ENCODE measurements at places on chromosomes 13 and 19.

DNA sequence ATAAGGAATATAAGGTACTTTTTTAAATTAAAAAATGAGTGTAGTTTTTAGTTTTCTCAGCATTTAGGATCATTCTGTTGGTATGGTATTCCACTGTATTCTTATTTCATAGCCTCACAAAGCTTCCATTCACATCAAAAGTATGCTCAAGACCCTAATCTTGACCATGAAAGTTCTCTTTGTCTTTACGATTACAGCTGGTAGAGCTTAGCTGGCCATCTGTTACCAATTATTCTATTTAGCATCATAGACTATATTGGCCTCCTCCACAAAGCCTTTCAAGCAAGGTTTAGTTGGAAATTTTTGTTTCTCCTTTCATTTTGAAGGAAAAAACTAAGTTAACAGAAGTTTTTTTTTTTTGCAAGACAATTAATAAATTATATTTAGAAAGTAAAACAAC is 245.1 kb downstream of the KCTD12 start:
- no peak for DNase-seq

DNA sequence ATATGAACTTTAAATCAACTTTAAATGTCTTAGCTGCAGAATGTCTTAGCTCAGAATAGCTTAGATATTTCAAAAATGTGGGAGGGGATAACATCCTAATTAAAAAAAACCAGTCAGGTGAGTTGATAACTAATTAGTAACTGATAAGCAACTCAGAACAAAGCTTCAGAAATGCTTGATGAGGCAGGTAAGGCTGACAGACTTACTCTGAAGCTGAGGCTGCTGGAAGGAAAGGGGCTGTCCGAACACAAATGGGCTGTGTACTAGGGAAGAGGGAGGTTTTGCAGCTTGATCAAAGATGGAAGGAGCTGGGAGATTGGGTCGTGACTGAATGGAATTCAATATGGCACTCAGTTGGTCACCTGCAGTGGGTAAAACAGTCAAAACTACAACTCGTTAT is 91.2 kb upstream of the FBXL3 start:
- DNase-seq, result no peak

GRCh38 chr19:2290441-2291184 is 8.6 kb upstream of the PEAK3 start:
- DNase-seq, result no peak

DNA sequence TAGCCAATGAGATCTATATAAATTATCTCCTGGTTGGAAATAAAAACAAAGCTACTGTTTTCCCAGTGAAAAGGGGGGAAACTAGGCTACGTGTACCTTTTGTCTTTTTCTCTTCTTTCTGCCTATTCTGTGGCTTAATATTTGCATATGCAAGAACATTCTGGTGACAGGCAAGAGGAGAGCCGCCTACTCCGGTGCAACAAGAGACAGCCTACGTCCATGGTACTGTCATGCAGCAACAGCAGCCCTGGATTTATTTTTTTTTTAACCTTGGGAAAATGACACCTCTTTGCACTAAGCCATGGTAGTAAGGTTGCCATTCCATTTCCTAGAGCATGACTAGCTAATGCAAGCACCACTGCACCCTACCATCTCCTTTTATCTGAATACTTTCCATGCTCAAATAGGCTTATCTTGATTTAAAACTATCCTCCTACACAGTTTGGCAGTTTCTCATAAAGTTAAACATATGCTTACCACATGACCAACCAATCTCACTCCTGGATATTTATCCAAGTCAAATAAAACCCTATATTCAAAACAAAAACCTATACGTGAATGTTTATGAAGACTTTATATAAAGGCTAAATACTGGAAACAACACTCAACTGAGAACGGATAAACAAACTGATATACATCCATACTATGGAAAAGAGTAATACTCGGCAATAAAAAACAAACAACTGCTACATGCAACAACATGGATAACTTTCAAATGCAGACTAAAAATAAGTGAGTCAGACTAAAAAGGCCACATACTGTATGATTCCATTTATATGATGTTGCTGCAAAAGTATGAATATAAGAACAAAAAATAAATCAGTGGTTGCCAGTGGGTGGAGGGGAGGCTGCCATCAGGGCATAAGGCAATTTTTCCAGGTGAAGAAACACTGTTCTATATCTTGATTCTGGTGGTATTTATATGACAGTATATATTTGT is 17.3 kb downstream of the NUFIP1 start:
- DNase-seq, result no peak

- peak; percentile 43 for DNase-seq
These were observed 2.3 kb downstream of the CEACAM18 start for GRCh38 chr19:51480590-51480989.

GRCh38 chr13:100833427-100833826 is 158.8 kb upstream of the TMTC4 start:
- no peak for DNase-seq

DNA sequence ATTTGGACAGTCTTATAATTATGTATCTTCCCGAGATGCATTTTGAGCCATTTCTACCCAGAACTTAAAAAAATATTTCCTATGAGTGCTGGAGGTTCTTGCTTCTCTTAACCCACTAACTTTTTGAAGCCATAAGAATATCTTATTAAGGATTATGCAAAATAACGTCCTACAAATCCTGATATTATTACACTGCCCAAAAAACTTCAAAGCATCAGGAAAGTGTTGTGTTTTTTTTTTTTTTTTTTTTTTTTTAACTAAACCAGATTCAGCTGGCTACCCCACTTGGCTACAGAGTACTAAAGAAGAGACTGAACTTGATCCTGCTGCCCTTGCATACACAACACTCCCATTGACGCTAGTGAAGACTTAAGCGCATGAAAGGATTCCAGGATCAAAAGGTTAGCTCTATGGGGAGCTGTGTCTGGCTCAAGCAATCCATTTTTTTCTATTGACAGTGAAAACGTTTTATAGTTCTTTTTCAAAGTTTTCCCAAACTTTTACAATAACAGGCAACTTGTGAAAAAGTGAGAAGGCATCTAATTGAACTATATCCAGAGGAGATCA is 141.4 kb downstream of the KCNRG start:
- no peak for DNase-seq

DNA sequence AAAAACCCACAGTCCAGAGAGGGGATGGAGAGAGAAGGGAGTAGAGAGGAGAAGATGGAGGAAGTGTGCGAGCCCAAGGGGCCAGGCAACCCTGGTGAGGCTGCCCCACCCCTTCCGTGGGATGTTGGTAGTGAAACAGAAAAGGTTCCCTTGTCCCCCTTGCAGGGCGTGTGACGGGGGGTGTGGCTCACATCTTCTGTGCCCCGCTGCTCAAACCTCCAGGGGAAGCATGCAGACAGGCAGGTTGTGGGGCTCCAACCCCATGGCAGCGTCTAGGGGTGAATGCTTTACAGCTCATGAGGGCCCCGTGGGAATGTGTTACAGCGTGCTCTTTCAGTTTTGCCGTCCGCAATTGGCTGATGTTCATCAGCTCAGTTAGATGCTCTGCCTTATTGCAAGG is 14.7 kb upstream of the EVI5L start:
- no peak for DNase-seq

GRCh38 chr13:23985060-23985459 is 87.8 kb upstream of the C1QTNF9B start:
- no peak for DNase-seq

- DNase-seq, result no peak
These were observed 27.9 kb downstream of the SIGLEC5 start for GRCh38 chr19:51602189-51602854.

GRCh38 chr19:38815059-38816001 is 2.6 kb upstream of the LGALS4 start:
- no peak for DNase-seq

GRCh38 chr19:14089412-14089661 is 1.2 kb downstream of the SAMD1 start:
- peak; percentile 33 for DNase-seq

- no peak for DNase-seq
These were observed 222.8 kb downstream of the KLF12 start for GRCh38 chr13:73911361-73911760.

DNA sequence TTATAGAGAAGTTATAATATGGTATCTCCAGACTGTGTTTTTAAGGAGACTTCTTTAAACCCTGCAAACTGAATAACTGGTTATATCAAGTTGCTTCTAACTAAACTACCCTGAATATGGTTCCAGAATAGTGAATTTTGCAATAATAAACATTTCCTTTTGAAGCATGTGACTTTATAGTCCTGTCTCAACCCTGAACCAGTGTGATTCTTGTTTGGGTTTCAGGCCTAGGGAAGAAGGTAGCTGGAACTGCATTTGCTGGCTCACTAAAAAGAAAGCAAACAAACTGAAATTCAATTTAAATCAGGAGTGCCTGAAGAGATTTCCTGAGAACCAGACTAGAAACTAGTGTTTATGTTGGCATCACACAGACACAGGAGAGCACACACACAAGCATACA is 4.9 kb downstream of the ARHGEF7 start:
- DNase-seq, result no peak

DNA sequence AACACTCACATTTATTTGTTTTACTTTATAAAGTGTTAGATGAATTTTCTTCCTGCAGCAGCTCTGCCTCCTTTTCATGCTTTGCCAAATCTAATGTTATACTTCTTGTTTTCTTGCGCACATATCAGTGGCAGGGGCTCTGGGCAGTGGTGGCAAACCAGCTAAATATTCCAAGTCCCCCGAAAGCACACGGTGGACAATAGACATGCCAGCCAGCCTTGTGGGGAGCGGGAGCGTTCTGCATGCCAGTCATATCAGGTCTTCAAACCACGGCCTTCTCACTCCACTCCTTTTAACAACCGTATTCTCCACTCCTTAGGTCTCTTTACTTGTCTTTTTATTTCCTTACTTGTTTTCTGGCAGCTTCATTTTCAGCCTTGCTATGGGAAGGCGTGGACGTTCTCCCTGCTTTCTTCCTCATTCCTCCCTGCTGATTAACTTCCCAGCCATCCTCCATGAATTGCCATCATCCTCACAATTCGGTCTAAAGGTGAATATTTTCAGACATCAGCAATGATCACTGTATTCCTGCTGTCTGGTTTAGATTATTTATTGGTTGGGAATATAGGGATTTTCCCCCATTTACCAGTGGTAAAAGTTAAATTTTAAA is 77.1 kb upstream of the WASF3 start:
- no peak for DNase-seq

- no peak for DNase-seq
These were observed 173.9 kb upstream of the SERP2 start for GRCh38 chr13:44199627-44200207.

DNA sequence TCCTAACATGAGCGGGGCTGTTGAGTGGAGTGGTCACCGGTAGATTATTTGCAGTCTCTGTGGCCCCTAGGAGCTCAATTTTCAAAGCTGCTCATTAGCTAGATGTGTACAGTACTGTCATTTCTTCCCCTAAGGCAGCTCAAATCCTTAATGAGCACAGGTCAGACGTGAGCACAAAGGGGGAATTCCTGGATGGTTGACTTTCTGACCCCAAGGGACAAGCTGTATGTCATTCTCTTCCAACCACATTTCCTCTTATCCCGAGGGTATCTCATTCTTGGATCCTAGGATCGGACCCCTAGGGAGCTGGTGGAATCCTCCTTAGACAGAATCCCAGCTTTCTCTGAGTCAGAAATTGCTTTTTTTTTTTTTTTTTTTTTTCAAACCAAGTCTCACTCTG is 5.7 kb upstream of the OR7G3 start:
- no peak for DNase-seq

DNA sequence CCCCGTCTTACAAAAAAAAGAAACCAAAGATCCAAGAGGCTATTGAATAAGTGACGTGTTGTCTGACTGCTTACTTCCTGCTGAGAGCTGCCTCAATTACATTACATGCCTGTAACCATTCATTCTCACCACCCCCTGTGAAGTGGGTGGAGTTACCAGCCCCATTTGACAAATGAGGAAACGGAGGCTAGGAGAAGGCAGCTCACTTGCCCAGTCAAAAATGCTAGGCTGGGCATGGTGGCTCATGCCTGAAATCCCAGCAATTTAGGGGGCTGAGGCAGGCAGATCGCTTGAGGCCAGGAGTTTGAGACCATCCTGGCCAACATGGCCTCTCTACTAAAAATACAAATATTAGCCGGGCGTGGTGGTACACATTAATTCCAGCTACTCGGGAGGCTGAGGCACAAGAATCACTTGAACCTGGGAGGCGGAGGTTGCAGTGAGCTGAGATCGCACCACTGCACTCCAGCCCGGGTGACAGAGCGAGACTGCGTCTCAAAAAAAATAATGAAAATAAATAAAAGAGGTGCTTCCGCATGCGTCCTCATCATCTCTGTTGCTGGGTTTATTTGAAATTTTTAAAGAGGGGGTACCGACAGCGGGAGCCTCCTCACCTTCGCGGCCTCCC is 499 bp downstream of the LSM7 start:
- DNase-seq, result peak; percentile 82

GRCh38 chr19:38900202-38900629 is 447 bp downstream of the NFKBIB start:
- DNase-seq, result no peak

DNA sequence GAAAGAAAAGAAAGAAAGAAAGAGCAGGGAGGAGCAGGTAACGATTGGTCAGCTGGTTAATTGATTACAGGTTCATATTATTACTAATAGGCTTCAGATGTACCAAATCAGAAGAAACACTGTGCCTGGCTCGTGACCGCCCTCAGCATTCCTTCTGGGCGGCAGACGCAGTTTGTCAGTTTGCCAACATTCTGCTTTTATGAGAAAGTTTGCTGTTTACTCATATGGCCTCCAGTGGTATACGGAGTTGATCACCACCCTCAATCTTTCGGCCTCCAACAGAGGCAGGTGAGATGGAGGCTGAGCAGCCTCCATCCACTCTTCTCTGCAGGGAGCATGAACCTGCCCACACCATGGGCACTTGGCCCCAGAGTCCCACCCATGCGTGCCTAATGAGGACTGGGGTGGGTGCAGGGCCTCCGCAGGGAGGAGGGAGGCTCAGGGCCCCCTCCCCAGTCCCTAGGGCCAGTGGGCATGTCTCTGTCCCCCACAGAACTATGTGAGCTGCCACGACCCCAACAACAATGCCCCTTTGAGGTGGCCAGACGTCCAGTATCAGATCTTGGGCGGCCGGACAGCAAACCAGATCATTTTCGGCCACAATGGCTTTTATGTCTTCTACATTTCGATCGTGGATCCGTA is 8.8 kb downstream of the PRR22 start:
- DNase-seq, result no peak

GRCh38 chr13:99434258-99434788 is 66.9 kb upstream of the TM9SF2 start:
- DNase-seq, result peak; percentile 96

- no peak for DNase-seq
These were observed 3.4 kb upstream of the CYP4F11 start for GRCh38 chr19:15937771-15938170.

DNA sequence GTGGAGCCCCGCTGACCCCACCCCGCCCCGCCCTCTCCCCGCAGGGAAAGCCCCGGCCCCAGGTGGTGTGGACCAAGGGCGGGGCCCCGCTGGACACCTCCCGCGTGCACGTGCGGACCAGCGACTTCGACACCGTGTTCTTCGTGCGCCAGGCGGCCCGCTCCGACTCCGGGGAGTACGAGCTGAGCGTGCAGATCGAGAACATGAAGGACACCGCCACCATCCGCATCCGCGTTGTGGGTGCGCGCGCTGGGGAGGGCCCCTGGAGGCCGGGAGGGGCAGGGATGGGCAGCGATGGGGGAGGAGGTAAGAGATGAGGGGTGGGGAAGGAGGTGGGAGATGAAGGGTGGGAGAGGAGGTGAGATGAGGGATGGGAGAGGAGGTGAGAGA is 17.2 kb upstream of the EMC10 start:
- DNase-seq, result no peak

- DNase-seq, result no peak
These were observed at the start of gene NTN5 for GRCh38 chr19:48672994-48673393. NTN5 (minus strand) TSS chr19:48673017; CDS start chr19:48670986, 2,031 bp downstream.

GRCh38 chr19:17340302-17340870 is 3.0 kb downstream of the GTPBP3 start:
- DNase-seq, result no peak

GRCh38 chr13:113022745-113023574 is 53.9 kb downstream of the MCF2L start:
- DNase-seq, result no peak
